ENCODE measurements at places on chromosomes 13 and 19. TPM values are rescaled to one million over a fixed set of nuclear protein-coding genes. Genes with fewer than 3 reads are reported as not detected.

DNA sequence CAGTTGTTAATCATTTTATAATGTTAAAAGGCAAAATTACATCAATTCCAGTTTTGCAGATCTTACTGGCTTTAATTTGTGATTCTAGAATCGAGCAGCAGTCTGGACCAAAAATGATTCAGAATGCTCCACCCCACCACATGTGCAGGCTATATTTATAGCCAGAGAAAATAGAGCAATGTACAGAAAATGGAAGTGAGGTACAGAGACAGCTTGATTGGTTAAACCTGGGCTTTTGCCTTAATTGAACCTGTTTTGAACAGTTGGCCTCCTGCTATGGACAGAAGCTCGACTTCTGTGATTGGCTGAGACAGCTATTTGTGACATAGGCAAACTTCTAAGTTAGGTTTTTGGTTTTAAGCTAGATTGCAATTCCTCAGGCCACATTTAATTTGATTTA lies 607.4 kb upstream of the MIR17HG start:
- no peak overlapping the region for H3K4me3 ChIP-seq
- no peak for DNase-seq
- H3K4me1 ChIP-seq, result no peaks in the 10 kb centered on the region
- H3K36me3 ChIP-seq, result no peaks in the 10 kb centered on the region
- no peak overlapping the region for H3K27ac ChIP-seq

DCT gene
- total RNA-seq, result not detected

GRCh38 chr13:111572956-111573761 lies 252.7 kb downstream of the TEX29 start:
- H3K4me1 ChIP-seq, result no peaks in the 10 kb centered on the region
- no peak overlapping the region for H3K27ac ChIP-seq
- no peak for DNase-seq
- no peak overlapping the region for H3K4me3 ChIP-seq

NKPD1 gene
- 0.18 TPM for total RNA-seq

DNA sequence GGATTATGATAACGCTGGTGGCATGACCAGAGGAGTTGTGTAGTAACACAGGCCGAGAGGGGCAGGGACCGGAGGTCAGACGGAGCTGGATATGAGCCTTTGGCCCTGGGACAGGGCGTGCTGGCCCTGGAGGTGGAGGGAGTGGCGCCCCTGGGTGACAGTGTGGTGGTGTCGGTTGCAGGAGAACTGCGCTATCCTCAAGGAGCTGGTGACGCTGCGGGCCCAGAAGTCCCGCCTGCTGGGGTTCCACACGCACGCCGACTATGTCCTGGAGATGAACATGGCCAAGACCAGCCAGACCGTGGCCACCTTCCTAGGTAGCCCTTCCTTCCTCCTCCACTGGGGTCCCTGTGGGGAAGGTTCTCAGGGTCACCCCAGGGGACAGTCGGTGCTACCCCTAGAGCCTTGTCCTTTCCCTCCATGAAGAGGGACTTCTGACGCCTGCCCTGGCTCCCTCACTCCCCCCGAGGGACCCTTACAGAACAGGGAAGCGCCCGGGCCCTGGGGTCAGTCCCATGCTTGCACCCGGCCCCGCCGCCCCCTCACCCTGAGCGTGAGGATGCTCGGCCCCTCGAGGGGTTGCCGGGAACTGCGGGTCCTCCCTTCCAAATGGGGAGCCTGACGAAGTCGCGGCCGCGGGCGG lies 12.8 kb upstream of the ZNF554 start:
- H3K27me3 ChIP-seq, result no peaks in the 10 kb centered on the region
- H3K4me3 ChIP-seq, result no peak overlapping the region
- no peaks in the 10 kb centered on the region for H3K4me1 ChIP-seq
- peaks cover 24% of the 10 kb centered on the region for H3K36me3 ChIP-seq
- DNase-seq, result no peak

PLIN4 gene
- total RNA-seq, result not detected

WDR87 gene
- total RNA-seq, result not detected

DNA sequence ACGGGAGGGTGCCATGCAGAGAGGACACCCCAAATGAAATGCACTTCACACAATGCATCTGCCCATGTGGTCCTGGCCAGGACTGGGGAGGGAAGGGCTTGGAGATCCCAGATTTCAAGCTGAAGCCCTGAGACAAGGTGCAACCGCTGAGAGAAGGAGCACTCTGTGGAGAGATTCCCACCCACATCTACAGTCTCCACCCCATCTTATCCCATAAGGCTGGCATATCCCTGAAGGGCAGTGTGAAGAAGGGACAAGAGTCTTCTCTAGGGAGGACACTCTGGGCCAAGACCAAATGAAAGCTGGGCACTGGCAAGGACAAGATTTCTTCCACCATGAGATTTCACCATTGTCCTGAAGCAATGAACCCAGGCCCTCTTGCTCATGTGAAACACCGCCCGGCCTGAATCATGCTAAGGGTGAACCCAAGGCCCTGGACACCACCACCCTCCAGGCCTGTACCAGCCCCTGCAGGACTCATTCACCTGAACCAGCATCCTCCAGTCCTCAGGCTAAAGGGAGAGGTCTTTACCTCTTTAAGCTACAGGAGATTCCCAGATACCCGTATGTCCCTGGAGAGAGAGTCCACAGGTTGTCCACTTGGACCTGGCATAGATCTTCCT lies 20.5 kb downstream of the CEACAM4 start:
- peaks cover 55% of the 10 kb centered on the region for H3K27me3 ChIP-seq
- no peak overlapping the region for H3K27ac ChIP-seq
- no peak overlapping the region for H3K4me3 ChIP-seq
- no peaks in the 10 kb centered on the region for H3K4me1 ChIP-seq

GRCh38 chr19:7624810-7625209 lies 4.5 kb downstream of the XAB2 start:
- H3K27ac ChIP-seq, result no peak overlapping the region
- no peak overlapping the region for H3K4me3 ChIP-seq
- no peak for DNase-seq
- H3K4me1 ChIP-seq, result peaks cover 19% of the 10 kb centered on the region

DAND5 gene
- total RNA-seq, result 0.26 TPM

Data from activated CD8-positive, alpha-beta memory T cell treated with anti-CD3 and anti-CD28 coated beads, Interleukin-2, amount 10 ng/mL, durations not matched to agents 7 days and 5 days (primary cell).